Esophagus muscularis mucosa (tissue), 4 donors: ENCODE measurements at places on chromosomes 16 and 17. TPM values are rescaled to one million over a fixed set of nuclear protein-coding genes. Genes with fewer than 3 reads are reported as not detected.

BEAN1 gene
- 0.50 TPM for total RNA-seq

PIRT gene
- total RNA-seq, result 1.3 TPM

RND2 gene
- 2.7 TPM for total RNA-seq

ARHGAP44 gene
- 3.5 TPM for total RNA-seq

TBC1D3C gene
- not detected for total RNA-seq

PLK1 gene
- 1.4 TPM for total RNA-seq

UTS2R gene
- not detected for total RNA-seq

MEAK7 gene
- 8.3 TPM for total RNA-seq

IRX5 gene
- total RNA-seq, result not detected

TPSG1 gene
- total RNA-seq, result 2.9 TPM

ABI3 gene
- 5.0 TPM for total RNA-seq

CUEDC1 gene
- total RNA-seq, result 50.4 TPM

KCTD13 gene
- total RNA-seq, result 25.7 TPM

DNAH3 gene
- total RNA-seq, result not detected

KCNG4 gene
- not detected for total RNA-seq

NPIPB13 gene
- 0.83 TPM for total RNA-seq

SYCE1L gene
- 0.57 TPM for total RNA-seq

SCGB1C2 gene
- not detected for total RNA-seq

C1QTNF8 gene
- total RNA-seq, result not detected

SOST gene
- total RNA-seq, result not detected

HYDIN gene
- 1.7 TPM for total RNA-seq

UMOD gene
- total RNA-seq, result not detected

FAM20A gene
- total RNA-seq, result 3.0 TPM

BAIAP3 gene
- total RNA-seq, result 2.5 TPM

RPTOR gene
- total RNA-seq, result 34.1 TPM

MRPL10 gene
- total RNA-seq, result 43.6 TPM

SP6 gene
- 0.71 TPM for total RNA-seq

HLF gene
- total RNA-seq, result 137 TPM

ACSM2A gene
- not detected for total RNA-seq

RAP1GAP2 gene
- total RNA-seq, result 7.4 TPM

TBC1D3 gene
- total RNA-seq, result not detected

ST6GALNAC2 gene
- 8.7 TPM for total RNA-seq

FBXW10B gene
- not detected for total RNA-seq

CCL13 gene
- total RNA-seq, result 2.0 TPM

TBC1D3H gene
- total RNA-seq, result not detected

RNF157 gene
- total RNA-seq, result 5.6 TPM

GLP2R gene
- 14.8 TPM for total RNA-seq

CLDN7 gene
- 1.7 TPM for total RNA-seq

TP53TG3C gene
- total RNA-seq, result not detected

ACLY gene
- total RNA-seq, result 87.7 TPM
